ENCODE measurements at places on chromosomes 1 and 21.
A peak's percentile ranks its signal among the peaks of the same experiment; 100 is the strongest.

GRCh38 chr1:30332116-30333094, 391.0 kb downstream of the MATN1 start:
- DNase-seq = no peak

DNA sequence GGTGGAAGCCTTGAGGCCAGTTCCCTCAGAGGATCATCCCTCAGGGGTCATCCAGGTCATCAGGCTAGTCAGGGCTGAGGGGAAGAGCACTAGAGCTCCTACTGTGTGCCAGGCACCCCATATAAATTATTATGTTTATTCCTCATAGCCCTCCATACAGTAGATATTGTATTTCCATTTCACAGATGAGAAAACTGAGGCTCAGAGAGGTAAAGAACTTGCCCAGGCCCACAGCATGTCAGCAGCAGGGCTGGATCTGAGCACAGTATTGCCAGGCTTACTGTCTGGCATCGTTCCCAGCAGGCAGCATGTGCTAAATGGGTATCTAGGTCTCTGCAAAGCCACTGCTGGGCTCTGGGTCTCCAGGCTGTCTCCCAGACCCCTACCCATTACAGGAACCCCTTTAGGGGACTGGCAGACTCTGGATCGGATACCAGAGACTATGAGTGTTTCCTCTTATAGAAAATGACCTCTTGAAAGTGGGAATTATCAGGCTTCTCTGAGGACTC, 153.3 kb downstream of the PTPRU start:
- no peak for DNase-seq

GRCh38 chr1:33560680-33561079, 88.2 kb downstream of the ZSCAN20 start:
- DNase-seq = no peak

DNA sequence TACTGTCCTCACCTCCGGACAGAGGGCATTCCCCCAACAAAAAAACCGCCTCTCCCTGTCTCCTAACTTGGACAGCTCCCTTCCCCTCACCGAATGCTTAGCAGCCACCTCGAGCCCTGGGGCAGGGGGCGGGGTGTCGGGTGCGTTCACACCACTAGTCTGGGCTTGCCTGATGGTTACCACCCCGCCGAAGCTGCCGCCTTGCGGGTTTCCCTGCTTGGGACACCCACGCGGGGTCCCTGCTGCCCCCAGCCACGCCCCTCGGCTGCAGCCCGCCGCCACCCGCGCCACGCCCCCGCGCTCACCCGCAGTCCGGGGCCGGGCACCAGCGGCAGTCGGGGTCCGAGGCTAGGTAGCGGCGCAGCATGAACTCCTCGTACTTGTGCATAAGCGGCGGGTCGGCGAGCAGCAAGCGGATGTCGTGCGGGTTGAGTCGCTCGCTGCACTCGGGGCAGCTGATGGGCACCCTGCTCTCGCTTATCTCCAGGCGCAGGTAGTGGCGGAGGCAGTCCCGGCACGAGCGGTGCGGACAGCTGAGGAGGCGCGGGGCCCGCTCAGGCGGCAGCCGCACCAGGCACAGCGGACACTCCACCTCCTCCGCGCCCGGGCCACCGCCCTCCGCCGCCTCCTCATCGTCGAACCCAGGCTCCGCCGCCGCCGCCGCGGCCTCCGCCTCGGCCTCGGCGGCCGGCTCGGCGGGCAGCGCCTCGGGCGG, 706 bp downstream of the RNF19B start:
- peak; percentile 31 for DNase-seq

GRCh38 chr1:53061859-53062707, at the start of gene PODN:
TSS of gene PODN (plus strand) at chr1:53062213. CDS start at chr1:53069856, 7,643 bp downstream.
- DNase-seq = no peak

DNA sequence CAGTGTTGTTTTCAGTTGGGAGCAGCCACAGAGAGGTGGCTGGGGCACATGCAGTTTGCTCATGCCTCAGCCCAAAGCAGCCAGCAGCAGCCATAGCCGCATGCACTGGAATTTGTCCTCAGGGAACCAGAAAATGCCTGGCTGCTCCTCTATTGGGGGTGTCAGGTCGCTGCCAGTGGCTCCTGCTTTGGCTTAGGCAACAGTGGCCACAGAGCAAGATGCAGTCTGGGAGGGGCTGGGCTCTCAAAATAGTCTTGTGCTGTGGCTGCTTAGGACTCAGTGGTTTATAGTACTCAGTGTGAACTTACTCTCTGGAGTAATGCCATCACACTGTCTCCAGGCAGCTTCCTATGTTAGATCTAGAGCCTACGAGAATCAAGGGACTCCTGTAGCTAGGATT, 25.0 kb downstream of the CD55 start:
- DNase-seq = no peak

GRCh38 chr21:37631319-37632117, 264.9 kb downstream of the DYRK1A start:
- DNase-seq = no peak

DNA sequence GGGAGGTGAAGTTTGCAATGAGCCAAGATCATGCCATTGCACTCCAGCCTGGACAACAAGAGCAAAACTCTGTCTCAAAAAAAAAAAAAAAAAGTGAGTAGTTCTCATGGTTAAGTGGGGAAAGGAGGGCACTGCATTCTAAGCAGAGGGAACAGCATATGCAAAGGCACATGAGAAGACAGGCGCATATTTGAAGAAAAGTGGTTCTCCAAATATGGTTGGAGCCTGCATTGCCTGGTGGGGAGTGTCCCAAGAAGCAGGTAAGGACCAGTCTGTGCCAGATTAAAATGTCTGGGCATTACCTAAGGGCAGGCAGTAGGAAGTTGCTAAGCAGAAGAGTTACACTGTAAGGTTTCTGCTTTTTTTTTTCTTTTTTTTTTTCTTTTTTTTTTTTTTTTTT, 2.5 kb upstream of the KPNA6 start:
- no peak for DNase-seq

DNA sequence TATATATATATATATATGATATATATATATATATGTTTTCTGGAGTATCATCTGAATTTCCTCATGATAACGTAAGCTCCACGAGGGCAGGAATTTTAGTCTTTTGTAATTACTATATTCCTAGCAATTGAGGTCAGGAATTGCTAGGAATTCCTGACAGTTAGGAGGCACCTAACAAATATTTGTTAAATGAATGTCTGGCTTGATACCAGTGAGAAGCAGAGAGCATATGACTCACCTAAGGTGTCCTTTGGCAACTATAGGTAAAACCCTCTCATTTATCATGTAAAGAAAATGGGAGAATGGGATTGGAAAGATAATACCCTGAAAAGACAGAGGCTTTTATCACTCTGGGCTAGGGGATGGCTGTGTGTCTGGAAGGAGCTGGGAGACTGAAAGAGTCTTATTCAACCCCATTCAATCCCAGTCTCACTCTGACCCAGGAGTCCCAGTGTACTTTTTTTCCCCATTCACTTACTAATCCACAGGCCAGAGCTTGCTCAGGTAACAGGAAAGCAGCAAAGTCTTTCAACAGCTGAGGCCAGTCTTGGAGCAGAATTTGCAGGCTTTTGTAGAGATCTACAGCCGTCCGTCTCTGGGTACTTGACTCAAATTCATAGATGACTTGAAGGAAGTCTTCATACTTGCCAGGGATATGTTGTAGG, 71.2 kb downstream of the DAP3 start:
- no peak for DNase-seq

- DNase-seq = no peak
These were observed 506.5 kb downstream of the SMYD3 start for GRCh38 chr1:246000638-246001015.

- DNase-seq = no peak
These were observed 410 bp downstream of the TXNDC12 start for GRCh38 chr1:52054496-52055065.

DNA sequence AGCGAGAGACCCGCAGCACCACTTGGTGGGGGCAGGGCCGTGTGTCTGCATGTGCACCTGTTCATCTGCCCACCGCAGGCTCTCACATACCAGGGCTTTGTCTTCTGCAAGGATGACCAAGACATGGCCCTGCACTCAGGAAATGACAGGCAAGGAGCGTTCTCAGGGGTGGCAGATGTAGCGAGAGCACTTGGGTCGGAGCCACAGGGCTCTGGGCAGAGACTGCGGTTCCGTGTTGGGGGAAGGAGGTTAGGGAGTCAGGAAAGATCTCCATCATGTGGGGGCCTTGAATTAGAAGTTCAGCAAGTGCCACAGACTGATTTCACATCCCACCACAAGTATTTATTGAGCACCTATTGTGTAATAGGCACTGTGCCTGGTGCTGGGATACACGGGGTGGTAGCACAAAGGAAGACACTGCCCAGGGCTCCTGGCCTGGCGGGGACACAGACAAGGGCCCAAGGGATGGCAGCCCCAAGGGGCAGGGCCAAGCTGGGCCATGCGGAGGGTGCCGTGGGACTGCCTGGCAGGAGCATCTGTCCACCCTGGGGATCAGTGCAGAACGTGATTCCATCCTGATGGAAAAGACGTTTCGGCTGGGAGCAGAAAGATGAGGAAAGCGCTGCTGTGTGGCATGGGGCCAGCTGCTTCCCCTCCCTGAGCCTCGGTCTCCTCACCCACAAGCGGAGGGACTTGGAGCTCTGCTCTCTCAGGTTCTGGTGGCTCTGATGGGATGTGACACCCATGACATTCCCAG, 11.4 kb upstream of the SPSB1 start:
- no peak for DNase-seq

- no peak for DNase-seq
These were observed 13.5 kb upstream of the TNFRSF1B start for GRCh38 chr1:12153181-12153785.

- DNase-seq = no peak
These were observed 3.9 kb upstream of the SHCBP1L start for GRCh38 chr1:182956708-182957365.

- DNase-seq = no peak
These were observed 104.8 kb downstream of the PAX7 start for GRCh38 chr1:18735224-18735997.

DNA sequence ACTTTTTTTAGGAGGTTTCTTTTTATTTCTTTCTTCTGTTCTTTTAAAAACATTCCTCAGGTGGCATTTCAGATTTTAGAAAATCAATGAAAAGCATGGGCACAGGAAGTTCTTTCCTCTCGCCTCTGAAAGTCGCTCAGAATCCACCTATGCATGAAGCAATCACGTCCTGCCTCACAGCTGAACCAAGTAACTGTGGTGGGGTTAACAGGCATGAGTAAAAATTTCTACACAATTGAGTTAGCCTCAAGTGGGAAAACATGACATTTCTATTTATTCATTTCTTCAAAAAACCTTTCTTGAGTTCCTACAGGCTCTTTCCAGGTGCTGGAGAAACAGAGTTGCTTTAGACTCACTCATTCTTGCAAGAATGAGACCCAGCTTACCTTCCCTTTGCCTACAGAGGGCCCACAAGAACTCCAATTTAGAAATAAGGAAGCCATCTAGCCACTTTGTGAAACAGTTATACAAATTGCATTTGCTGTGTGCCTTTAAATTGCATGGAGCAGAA, 508.9 kb upstream of the PKN2 start:
- no peak for DNase-seq

DNA sequence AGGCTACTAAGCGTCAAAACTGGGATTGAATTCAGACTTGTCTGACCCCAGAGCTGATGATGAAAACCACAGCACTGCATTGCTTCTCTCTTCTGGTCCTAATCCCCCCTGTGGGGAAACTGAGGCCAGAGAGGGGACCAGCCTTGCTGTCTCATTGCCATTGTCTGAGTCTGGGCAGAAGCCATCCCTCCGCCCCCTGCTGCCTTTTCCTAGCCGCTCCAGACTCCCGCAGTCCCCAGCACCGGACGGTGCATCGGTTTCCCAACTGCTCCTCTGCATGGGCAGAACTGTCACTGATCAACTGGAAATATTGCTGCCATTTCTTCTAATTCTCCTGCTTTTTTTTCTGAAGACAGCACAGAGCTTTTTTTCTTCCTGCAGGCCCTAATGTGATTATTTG, 157.4 kb downstream of the ACTL8 start:
- no peak for DNase-seq

GRCh38 chr1:14180738-14181137, 417.7 kb upstream of the KAZN start:
- no peak for DNase-seq

GRCh38 chr1:62437273-62437940, 558 bp downstream of the USP1 start:
- no peak for DNase-seq

DNA sequence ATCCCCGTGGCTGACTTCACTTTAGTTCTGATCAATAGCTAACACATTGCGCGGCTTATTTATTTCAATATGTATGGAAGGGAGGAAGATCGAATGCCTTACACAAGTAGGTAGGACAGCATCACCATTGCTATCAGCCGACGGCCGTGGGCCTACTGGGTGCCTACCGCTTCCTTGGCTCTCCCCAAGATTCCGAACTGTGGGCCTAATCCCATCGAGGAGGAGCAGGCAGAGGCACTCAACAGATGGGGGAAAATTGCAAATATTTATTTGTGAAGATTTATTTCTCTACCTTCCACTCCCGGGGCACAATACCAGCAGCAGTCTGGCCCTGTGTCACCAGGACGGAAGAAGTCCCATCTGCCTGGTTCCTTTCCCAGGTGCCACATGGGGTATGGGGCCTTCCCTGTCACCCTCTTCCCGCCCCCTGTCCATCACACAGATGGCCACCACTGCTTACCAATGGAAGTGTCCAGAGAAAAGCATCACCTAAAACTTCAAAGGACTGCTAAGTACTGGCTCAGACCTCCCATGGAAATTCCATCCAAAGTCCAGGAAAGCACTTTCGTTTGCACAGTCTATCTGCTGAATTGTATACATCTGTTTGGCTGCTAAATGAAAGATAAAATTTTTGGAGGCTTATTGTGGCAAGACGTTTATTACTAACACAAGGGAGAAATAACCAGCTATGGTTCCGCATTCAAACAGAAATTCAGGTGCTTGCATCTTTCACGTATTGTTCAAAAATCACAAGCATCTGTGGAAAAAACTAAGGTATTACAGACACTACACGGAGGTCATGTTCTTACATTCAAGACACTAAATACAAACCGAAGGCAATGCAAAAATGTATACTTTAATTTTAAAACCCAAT, 11.8 kb downstream of the AGT start:
- DNase-seq = no peak

GRCh38 chr1:237864338-237865244, 26.1 kb downstream of the ZP4 start:
- DNase-seq = no peak

DNA sequence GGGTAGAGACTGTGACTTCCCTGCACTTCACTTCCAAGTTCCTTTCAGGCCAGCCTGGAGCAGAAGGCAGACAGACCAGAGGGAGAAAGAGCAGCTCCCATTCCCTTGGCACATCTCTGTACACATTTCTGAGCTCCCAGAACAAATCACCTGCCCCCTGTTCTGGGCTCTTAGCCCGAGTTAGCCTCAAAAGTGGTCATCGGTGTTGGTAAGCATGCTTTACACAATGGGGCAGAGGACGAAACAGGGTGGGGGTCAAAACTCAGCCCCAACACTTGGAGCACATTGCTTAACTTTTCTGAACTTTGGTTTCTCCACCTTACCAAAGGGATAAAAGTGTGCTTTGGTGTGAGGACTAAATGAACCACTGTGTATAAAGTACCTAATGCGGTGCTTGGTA, 98.7 kb downstream of the DAB1 start:
- no peak for DNase-seq

DNA sequence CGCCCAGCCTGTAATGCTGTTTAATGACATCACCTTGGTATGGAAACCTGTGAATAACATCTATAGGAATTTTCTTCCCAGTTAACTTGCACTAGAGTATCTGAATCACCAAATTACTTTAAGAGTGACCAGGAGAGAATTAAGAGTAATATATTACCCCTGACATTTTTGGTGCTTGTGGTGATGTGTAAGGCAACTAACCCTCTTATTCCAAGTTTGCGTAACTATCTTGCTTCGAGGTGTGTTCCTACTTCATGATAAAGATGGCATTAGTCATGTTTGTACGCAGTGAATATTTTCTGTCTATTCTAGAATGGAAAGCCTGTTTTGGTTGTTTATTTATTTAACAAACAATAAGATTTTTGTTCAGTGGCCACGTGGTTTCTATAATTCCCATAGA, 131.3 kb downstream of the ZP4 start:
- no peak for DNase-seq

Data from activated CD8-positive, alpha-beta memory T cell treated with anti-CD3 and anti-CD28 coated beads for 1 hour (primary cell).